WTC11 (cell line): ENCODE measurements at places on chromosomes 7 and 10. TPM values are rescaled to one million over a fixed set of nuclear protein-coding genes. Genes with fewer than 3 reads are reported as not detected.

CYP26C1 gene
- 0.07 to 0.11 TPM (median 0.11 TPM) in 3 replicates for total RNA-seq

SLC26A4 gene
- 0.09 to 0.22 TPM in 2 of 3 replicates, not detected in the other for total RNA-seq

NPSR1 gene
- total RNA-seq: not detected in 3 replicates

DNA sequence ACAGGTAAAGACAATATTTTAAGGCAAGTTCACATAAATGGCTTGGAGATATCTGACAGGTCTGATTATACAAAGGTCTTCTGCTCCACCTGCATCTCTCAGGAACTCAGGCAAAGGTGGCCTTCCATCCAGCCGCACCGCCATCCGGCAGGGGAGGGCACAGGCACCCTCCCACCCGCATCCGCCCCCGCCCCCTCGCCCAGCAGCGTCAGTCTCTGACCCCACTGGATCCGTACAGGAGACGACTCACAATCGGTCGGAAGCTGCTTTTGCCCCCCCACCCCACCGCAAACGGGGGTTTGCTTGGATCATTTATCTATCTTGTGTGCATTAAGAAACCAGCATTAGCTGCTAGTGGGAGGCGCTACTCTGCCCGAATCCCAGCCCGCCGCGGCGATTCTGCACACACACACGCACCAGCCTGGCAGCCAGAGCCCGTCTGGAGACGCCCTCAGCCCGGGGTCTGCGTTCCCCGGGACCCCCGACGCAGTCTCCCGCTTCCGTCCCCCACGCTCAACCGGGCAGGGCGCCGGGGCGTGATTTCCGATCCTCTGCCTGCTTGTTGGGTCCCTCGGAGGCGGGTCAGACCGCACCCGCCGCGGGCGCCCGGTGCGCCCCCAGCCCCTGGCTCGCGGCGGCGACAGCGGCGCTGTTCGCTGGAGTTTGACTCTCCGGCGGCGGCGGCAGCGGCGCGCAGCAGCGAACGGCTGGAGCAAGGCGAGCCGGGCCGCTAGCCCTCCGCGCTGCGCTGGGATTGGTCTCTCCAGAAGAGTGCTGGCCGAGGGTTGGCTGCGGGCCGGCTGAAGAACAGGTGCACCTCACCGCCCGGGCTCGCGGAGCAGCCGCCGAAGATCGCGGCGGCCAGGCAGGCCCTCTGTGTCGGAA is 820 bp upstream of the NRG3 start:
- H3K27ac ChIP-seq: no peak overlapping the region
- no peaks in the 10 kb centered on the region for H3K36me3 ChIP-seq
- peak overlapping the region; percentile 66 for H3K4me3 ChIP-seq
- peak; percentile 89 for DNase-seq
- H3K27me3 ChIP-seq: peaks cover 44% of the 10 kb centered on the region

DNA sequence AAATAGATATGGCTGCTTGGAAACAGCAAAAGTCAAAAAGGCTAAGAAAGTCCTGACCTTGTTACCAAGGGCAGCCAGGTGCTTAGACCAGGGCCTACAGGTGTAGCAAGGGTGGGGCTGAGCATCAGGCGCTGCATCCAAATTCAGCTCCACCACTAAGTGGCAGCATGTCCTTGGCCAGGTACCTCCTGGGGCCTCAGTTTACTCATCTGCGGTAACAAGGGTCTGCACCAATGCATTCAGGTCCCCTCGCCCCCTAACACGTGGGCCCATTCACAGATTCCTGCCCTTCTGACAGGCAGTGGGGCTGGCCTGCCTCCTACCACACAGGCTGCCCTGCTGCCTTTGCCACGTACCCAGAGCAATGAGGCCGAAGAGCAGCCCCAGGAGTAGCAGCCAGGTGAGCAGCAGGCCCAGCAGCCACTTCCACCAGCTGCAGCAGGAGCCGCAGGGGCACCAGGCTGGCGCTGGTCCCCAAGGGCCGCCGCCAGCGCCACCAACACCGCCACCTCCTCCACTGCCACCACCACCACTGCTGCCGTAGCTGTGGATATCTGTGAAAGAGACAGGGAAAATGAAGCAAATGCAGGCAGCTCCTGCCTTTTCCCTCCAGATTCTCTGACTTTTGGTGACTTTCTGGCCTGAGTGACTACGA is 28.9 kb downstream of the COL17A1 start:
- H3K4me1 ChIP-seq: peaks cover 36% of the 10 kb centered on the region
- H3K4me3 ChIP-seq: no peak overlapping the region
- no peaks in the 10 kb centered on the region; the same call in 1 of the 2 replicates for H3K27me3 ChIP-seq
- H3K36me3 ChIP-seq: no peaks in the 10 kb centered on the region

GRCh38 chr10:63636812-63637211 is 115.6 kb downstream of the REEP3 start:
- H3K27ac ChIP-seq: no peak overlapping the region
- H3K36me3 ChIP-seq: no peaks in the 10 kb centered on the region
- no peak overlapping the region for H3K4me3 ChIP-seq
- peaks cover 33% of the 10 kb centered on the region for H3K4me1 ChIP-seq

DNA sequence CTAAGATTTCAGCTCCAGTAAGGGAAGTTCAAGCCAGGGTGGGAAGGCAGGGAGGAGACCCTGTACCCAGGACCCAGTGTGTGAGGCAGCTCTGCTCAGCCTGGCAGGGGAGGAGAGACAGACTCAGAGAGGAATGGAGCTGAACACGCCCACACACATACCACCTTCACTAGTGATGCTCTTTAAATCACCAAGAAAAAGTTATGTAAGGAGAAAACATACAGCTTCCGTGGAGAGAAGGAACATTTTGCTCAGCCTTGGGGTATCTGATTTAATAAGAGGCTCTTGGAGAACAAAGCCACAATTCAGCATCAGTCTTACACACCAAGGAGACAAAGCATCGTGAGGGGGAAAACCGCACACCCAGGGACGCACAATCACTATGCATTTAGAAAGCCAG is 62.9 kb downstream of the PRKAG2 start:
- peaks cover 30% of the 10 kb centered on the region for H3K27me3 ChIP-seq
- no peak overlapping the region for H3K27ac ChIP-seq
- no peak for DNase-seq
- no peaks in the 10 kb centered on the region for H3K36me3 ChIP-seq
- H3K4me1 ChIP-seq: peaks cover 28% of the 10 kb centered on the region

GRCh38 chr7:22655781-22656180 is 71.2 kb upstream of the IL6 start:
- no peaks in the 10 kb centered on the region for H3K27me3 ChIP-seq
- peaks cover 28% of the 10 kb centered on the region for H3K4me1 ChIP-seq
- no peak for DNase-seq
- H3K4me3 ChIP-seq: no peak overlapping the region
- no peak overlapping the region for H3K27ac ChIP-seq

- no peaks in the 10 kb centered on the region for H3K27me3 ChIP-seq
- H3K4me1 ChIP-seq: peaks cover 4% of the 10 kb centered on the region; the same call in 1 of the 2 replicates
- no peaks in the 10 kb centered on the region for H3K36me3 ChIP-seq
- no peak overlapping the region for H3K27ac ChIP-seq
Measured at GRCh38 chr7:70285187-70285586, 686.9 kb downstream of the AUTS2 start.

- DNase-seq: no peak
- H3K4me3 ChIP-seq: no peak overlapping the region
- no peaks in the 10 kb centered on the region for H3K27me3 ChIP-seq
- peak overlapping the region; percentile 91; the same call in 1 of the 2 replicates for H3K27ac ChIP-seq
Measured at GRCh38 chr7:140161047-140161446, 15.7 kb downstream of the KDM7A start.

- no peak overlapping the region for H3K4me3 ChIP-seq
- 0 out of 2 replicates have a peak, but pooled peaks cover 5% of the 10 kb centered on the region for H3K36me3 ChIP-seq
- peak; percentile 28 for DNase-seq
- no peaks in the 10 kb centered on the region for H3K4me1 ChIP-seq
- H3K27me3 ChIP-seq: no peaks in the 10 kb centered on the region
Measured at GRCh38 chr10:98748298-98748697, 301.6 kb upstream of the HPS1 start.

DNA sequence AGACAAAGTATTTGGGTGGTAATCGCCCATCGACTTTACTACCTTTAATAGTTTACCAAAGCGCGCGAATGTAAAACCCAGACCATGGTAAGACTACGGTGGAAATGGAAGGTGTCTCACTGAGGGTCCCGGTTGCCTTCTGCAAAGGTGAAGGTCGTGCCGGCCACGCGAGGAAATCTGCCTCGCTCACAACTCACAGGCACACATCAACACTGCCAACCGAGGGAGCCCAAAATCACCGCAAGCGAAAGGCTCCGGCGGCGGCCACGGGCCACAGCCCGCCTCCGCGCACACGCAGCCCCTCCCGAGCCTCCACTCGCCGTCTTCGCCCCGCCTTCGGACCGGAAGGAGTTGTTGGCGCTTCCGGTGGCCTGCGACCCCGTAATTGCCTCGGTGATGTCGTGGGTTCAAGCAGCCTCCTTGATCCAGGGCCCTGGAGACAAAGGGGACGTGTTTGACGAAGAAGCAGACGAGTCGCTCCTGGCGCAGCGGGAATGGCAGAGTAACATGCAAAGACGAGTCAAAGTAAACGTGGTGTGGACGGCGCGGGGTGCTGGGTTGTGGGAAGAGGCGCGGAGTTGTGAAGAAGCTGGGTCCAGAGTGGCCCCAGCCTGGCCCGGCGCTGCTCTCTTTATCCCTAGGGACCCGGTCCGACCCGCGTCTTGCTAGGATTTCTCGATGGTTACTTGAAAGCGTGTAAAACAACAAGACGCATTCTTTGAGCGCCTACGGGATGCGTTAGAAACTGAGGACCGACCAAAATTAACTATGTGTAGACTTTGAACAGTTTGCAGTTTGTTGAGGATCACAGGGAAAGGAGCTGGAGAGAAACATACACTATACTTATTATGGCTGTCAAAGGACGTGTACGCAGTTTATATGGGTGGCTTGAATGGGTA is at the start of gene YAE1:
TSS of gene YAE1 (plus strand) at position 382 of the 899 bp plus-strand sequence. CDS start at position 397, 15 bp downstream.
- DNase-seq: peak; percentile 81
- H3K4me3 ChIP-seq: peak within 1 kb of the TSS; percentile 98
- no peaks in the 10 kb centered on the region for H3K27me3 ChIP-seq
- H3K4me1 ChIP-seq: peaks cover 12% of the 10 kb centered on the region
- H3K36me3 ChIP-seq: 0 out of 2 replicates have a peak, but pooled peaks cover 6% of the 10 kb centered on the region
- peak within 1 kb of the TSS; percentile 95 for H3K27ac ChIP-seq

DNA sequence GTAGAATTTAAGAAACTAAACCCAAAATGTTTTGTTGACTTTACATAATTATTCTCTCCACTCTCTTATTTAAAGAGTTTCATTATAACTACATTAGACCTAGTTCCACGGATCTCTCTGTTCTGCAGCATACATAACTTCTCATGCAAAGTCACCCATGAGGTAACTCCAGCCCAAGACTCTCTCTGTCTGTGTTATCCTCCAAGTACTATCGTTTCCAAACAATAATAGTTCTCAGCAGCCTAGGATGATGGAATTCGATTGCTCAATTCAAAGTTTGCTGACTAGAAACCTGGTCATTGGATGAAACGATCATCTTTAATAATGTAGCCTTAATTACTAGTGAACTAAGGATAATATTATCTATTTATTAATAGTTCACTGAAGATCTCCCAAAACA is 203.1 kb upstream of the PTN start:
- no peak for DNase-seq
- H3K36me3 ChIP-seq: no peaks in the 10 kb centered on the region
- peaks cover 5% of the 10 kb centered on the region; the same call in 1 of the 2 replicates for H3K4me1 ChIP-seq
- no peaks in the 10 kb centered on the region for H3K27me3 ChIP-seq
- H3K27ac ChIP-seq: no peak overlapping the region

DNA sequence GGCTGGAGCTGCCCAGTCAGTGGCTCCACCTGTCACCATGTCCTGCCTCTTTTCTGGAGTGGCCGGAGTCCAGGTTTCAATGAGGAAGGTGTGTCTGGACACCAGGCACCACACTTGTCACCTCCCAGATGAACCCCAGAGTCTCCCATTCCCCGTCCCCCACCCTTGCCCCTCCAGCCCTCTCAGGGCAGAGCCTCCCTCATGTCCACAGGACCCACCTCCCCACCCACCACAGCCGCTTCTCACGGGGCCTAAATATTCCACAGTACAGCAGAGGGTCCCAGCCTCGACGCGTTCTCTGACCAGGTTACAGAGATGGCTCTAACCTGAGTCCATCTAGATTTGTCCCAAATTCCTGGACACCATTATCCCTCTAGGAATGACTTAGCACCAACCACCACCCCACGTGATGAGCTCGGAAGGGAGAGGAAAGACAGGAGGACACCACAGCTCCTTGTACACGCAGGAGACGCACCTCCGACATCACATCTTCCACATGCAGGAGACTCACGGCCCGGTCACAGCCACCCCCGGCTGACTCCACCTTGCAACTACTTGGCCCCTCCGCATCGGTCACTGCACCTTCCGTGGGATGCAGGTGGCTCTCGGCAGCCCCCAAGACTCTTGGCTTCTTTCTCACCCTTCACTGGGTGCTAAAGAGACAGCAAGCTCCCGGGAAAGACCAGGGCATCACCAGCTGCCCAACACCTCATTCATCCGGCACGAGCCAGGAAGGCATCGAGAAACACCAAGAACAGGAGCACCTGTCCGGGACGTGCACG is 560.2 kb downstream of the DNAJB6 start:
- H3K4me3 ChIP-seq: no peak overlapping the region
- DNase-seq: no peak

DNA sequence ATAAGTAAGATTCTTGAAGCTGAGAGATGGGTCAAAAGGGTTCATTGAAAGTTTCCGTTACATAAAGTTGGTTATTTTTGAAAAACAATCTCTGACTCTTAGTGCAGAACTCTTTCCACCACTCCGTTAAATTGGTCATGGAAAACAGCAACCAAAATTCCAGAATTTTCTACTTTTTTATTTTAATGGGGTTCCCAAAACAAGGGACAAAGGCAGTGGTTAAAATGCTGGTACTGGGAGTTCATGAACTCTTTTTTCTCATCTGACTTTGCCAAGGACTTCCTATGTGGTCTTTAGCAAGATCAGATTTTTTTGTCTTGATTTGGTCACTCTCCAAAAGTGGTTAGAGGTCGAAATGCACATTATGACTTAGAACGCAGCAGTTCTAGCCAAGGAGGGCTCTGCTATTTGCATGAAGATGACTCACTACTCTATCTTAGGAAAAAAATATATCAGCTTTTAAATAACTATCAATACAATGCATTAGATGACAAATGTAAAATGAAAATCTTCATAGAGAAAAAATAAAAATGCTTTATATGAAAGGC is 145.7 kb downstream of the REEP3 start:
- no peak overlapping the region for H3K4me3 ChIP-seq
- no peak for DNase-seq
- no peak overlapping the region for H3K27ac ChIP-seq
- H3K27me3 ChIP-seq: no peaks in the 10 kb centered on the region; the same call in 1 of the 2 replicates
- H3K36me3 ChIP-seq: no peaks in the 10 kb centered on the region

DNA sequence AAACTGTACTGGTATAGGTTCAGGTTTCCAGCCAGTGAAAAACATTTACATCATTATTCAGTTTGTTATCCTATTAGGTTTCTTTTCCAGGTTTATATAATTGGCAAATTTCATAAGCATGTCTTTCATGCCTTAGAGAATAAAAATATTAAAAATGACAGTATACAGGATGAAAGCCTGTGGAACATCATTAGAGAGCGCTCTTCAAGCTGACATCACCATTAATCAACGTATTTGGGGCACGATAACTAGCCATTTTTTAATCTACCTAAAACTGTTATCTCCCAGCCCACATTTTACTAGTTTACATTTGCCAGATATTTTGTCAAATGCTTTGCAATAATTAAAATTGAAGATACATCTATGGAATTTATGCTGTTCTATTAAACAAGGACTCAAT is 714.1 kb downstream of the CNTNAP2 start:
- no peak for DNase-seq
- no peak overlapping the region for H3K27ac ChIP-seq
- H3K27me3 ChIP-seq: no peaks in the 10 kb centered on the region

- H3K4me3 ChIP-seq: no peak overlapping the region
- H3K36me3 ChIP-seq: no peaks in the 10 kb centered on the region; the same call in 1 of the 2 replicates
- H3K27ac ChIP-seq: no peak overlapping the region
- H3K27me3 ChIP-seq: no peaks in the 10 kb centered on the region
- DNase-seq: no peak
Measured at GRCh38 chr10:124027031-124027611, 66.3 kb downstream of the CHST15 start.
